ENCODE measurements at places on chromosomes 16 and 17.
A peak's percentile ranks its signal among the peaks of the same experiment; 100 is the strongest.

- DNase-seq, result peak; percentile 46
Measured at GRCh38 chr17:41962768-41963434, 3.7 kb upstream of the CNP start.

- no peak for DNase-seq
Measured at GRCh38 chr16:73978407-73978784, 318.2 kb upstream of the PSMD7 start.

GRCh38 chr16:85643631-85644030, 30.5 kb downstream of the GSE1 start:
- DNase-seq, result no peak

GRCh38 chr17:32461853-32462617, 17.7 kb downstream of the PSMD11 start:
- DNase-seq, result peak; percentile 39

DNA sequence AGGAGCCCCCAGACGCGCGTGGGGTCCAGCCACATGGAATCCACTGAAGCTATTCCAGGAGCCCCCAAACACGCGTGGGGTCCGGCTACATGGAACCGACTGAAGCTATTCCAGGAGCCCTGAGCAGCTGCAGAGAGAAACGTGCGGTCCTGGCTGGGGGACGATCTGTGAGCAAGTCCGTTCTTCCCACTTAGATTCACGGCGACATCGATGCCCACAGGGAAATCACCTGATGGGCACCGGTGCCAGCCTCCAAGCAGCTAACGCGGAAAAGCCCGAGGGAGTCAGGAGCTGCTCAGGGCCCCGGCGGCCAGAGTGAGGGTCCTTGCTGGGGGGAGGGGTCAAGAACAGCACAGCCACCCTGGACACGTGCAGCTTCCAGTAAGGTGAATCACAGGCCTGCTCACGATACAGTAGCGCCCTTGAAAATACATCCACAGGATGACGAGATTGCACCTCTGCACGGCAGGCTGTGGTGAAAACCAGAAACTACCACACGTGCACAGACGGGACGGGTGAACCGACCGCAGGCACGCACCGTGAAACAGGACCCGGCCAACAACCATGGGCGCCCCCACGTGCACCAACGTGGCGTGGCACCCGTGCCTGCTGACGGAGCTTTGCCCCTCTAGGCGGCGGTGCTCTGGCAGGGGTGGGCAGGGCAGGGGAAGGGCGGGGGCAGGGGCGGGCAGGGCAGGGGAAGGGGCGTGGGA, 77.7 kb upstream of the GNG13 start:
- DNase-seq, result no peak

DNA sequence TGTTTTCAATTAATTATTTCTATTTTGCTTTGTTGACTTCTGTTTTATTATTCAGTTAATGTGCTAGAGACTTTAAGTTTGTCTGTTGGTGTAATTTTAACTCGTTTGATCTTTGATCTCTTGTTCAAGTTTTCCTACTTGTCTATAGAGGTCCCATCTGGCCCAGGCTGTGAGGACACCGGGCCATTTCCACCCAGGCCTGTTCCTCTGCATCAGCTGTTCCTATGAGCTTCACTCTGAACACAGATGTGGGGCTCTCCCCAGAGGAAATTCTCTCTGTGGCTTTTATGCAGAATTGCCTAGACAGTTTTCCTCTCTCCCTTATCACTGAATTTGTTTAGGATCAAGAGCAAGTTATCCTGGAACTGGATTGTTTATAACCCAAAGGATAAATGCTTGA, 44.7 kb downstream of the MYO18A start:
- DNase-seq, result no peak

GRCh38 chr16:83966153-83966696, 1.8 kb upstream of the NECAB2 start:
- no peak for DNase-seq

- no peak for DNase-seq
Measured at GRCh38 chr17:9108146-9108545, 86.8 kb downstream of the NTN1 start.

DNA sequence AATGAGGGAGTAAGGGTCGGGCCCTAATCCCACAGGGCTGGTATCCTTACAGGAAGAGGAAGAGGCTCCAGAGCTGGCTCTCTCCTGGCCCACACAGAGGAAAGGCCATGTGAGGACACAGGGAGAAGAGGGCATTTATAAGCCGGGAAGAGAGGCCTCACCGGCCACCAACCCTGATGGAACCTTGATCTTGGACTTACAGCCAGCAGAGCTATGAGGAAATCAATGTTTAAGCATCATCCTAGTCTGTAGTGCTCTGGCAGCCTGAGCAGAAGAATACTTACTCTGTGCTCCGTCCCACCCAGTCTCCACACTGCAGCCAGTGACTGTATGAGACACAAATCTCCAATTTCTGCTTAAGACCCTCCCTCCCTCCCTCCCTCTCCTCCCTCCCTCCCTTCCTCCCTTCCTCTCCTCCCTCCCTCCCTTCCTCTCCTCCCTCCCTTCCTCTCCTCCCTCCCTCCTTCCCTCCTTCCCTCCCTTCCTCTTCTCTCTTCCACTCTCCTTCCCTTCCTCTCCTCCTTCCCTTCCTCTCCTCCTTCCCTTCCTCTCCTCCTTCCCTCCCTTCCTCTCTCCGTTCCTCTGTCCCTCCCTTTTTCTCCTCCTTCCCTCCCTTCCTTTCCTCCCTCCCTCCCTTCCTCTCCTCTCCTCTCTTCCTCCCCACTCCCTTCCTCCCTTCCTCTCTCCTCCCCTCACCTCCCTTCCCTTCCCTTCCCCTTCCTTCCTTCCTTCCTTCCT, 8.9 kb upstream of the TMEM220 start:
- DNase-seq, result no peak

- DNase-seq, result no peak
Measured at GRCh38 chr16:29820730-29821642, 724 bp downstream of the MVP start.

DNA sequence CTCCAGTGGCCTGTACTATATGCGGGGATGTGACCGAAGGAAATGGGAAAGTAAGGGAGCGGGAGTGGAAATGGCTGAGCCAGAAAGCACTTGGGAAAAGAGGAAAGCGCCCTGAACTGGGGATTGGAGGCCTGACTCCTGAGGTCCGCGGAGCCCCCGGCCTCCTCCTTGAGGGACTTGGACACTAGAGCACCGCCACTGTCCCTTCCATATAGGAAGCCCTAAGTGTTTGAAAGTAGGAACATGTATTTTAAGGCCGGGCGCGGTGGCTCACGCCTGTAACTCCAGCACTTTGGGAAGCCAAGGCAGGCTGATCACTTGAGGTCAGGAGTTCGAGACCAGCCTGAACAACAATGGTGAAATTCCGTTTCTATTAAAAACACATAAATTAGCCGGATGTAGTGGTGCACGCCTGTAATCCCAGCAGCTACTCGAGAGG, 530 bp upstream of the ZDHHC7 start:
- DNase-seq, result no peak

- DNase-seq, result no peak
Measured at GRCh38 chr17:29933379-29933778, 3.4 kb upstream of the SSH2 start.

DNA sequence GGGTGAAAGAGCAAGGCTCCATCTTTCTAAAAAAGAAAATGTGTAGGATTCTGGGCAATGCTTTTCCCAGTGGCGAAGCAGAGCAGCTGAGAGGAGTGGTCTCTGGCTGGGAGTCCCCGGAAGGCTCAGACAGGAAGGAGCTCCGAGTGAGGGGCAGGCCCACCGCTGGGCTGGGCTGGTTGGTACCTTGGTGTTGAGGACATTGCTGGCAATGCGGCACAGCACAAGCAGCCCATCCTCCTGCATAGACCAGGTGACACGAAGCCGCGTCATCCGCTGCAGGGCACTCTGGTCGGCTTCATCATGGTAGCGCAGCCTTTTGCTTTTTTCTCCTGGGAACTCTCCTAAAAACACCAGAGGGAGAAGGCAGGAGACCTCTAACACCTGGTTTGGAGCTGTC, 63.9 kb downstream of the GTF3C1 start:
- no peak for DNase-seq

GRCh38 chr17:62017496-62017895, 47.6 kb downstream of the MED13 start:
- no peak for DNase-seq

DNA sequence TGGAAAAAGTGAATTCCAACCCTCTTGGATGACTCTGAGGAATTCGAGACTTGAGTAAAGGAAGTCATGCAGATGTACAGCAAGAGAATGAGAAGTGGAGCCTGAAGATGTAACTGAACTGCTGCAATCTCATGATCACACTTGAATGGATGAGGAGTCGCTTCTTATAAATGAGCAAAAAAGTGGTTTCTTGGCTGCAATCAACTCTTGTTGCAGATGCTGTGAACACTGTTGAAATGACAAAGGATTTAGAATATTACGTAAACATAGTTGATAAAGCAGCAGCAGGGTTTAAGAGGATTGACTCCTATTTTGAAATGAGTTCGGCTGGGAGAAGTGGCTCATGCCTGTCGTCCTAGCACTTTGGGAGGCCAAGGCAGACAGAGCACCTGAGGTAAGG, 25.5 kb downstream of the ASPA start:
- no peak for DNase-seq

GRCh38 chr17:29763273-29763672, 140.6 kb upstream of the CORO6 start:
- DNase-seq, result no peak

- DNase-seq, result no peak
Measured at GRCh38 chr17:61072648-61073047, 327.0 kb upstream of the TBX2 start.

- no peak for DNase-seq
Measured at GRCh38 chr16:27598931-27599565, 49.1 kb downstream of the KATNIP start.

DNA sequence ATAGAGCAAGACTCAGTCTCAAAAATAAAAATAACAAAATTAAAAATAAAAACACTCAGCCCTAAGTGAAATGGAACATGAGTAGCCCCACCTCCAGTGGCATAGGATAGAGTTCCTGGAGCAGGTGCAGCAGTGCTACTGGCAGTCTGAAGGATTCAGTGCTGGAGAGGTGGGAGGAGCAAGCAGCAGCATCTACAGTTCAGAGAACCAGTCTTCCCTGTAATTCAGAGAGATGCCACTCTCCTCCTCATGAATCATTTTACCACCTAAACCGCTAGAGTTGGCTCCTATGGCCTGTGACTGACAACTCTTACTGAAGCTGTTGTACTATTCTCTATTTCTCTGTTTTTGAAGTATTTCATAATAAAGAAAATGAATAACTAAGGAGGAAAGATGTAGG, 56.0 kb upstream of the SMURF2 start:
- DNase-seq, result no peak

DNA sequence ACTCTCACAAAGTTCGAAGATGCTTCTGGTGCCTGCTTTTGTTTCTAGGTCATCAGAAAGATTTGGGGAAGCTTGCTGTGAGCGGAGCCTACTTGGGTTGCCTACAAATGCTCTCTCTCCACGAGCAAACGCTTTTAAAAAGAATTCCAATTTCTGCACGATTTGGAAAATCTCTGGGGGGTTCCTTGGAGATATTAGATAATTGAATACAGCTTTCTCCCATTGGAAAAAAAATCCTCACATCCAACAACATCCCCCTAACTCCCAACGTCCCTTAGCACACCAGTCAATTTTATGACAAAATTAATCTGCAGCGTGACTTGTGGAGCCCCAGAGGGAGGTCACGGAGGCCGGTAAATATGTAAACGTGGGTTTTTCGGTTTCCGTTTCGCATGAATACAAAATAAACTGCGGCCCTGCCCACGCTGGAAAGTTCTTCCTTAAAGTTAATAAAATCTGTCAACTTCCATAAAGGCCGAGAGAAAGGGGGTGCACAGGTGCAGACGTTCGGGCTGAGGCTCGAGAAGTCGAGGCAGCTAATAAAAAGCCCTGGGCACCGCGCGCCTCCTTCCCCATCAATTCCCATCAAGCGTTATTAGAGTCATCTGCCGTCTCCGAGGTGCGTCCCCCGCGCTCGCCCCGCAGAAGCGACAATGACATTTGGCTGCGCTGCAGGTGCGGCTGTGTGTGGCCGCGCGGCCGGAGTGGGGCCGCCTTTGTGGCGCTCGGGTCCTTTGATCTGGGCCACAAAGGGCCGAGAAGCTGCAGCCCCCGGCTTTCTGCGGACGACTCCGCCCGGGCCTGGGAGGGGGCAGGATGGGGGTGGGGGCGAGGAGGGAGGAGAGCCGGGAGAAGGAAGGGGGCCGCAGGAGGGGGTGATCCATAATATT, 37.6 kb downstream of the SALL1 start:
- no peak for DNase-seq

GRCh38 chr17:4407851-4408250, 25.9 kb upstream of the SPNS3 start:
- DNase-seq, result no peak

DNA sequence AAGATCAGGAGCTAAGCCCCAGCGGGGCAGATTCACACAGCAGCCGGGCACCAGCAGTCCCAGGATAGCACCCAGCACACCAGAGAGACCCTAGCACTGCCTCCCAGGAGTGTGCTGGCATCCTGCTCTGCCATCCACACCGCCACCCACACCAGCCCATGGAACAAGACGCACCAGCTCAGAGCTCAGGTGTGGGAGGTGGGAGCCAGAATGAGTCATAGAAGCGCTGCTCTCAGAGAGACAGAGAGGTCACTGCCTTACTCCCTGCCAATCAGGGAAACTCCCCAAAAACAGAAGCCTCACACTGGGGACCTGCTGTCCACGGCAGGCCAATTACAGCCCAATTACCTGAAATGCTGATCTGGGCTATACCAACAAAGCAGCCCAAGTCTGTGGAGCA, 64.9 kb downstream of the CDYL2 start:
- no peak for DNase-seq

DNA sequence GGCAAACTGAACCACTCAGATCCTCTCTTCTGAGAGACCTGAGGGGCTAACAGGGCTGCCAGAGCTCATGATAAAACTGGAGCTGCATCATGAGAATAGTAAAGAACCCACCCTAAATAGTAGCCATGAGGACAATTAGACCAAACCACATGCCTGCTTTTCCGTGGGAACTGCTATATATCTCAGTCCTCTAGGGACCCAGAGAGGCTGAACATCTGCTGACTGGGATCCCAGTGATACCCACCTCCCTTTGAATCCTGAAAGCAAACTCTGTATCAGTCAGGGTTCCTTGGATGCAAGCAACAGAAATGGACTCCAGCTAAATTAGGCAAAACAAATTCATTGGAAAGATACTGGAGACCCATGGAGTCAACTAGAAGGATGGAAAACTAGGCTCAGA, 6.5 kb downstream of the MT1X start:
- no peak for DNase-seq

DNA sequence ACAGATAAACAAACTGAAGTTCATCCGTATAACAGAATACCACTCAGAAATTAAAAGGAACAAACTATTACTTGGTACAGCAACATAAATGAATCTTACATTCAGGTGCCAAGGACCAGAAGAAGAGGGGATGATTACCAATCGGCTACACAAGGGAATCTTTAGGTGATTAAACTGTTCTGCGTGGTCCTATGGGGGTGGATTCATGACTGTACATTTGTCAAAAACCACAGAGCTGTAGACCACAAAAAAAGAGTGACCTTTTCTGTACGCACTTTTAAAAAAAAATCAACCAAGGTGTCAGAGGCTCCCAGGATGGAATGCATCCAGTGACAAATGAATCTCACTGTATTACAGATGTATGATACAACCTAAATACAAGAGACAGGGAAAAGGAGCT, 110.8 kb downstream of the CDYL2 start:
- DNase-seq, result no peak

- DNase-seq, result no peak
Measured at GRCh38 chr17:39486242-39486641, 25.0 kb downstream of the CDK12 start.

- no peak for DNase-seq
Measured at GRCh38 chr17:36934144-36934691, 3.1 kb upstream of the LHX1 start.
